ENCODE measurements at places on chromosomes 2 and 18. TPM values are rescaled to one million over a fixed set of nuclear protein-coding genes. Genes with fewer than 3 reads are reported as not detected.

The POMC gene
- total RNA-seq = 5.9 TPM

The UGT1A5 gene
- total RNA-seq = not detected

The FRZB gene
- not detected for total RNA-seq

The INSIG2 gene
- 34.6 TPM for total RNA-seq

The CSRNP3 gene
- not detected for total RNA-seq

The REG1B gene
- total RNA-seq = not detected

The KCNJ3 gene
- total RNA-seq = not detected

The PEX13 gene
- total RNA-seq = 20.0 TPM

GRCh38 chr2:164080486-164080885 lies 344.7 kb upstream of the FIGN start:
- no peak for DNase-seq

GRCh38 chr2:71452565-71452964 lies 796 bp upstream of the DYSF start:
- no peak for DNase-seq

DNA sequence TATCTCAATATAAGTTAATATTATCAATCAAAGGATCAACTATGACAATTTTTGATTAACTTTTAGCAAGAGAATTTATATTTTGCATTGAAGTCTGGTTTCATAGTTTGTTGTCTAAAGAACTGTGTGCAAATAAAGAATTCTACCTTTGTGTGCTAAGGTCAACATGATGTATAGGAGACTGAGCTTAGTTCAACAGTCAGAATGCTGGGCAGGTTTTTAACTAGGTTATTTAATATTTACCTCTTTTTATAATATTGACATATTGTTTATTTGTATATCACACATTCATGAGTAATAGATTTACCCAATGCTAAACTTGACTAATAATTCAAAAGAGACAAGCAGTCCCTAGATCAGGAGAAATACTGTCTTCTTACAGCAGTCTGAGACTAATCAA lies 831.4 kb downstream of the DSC3 start:
- DNase-seq = no peak

DNA sequence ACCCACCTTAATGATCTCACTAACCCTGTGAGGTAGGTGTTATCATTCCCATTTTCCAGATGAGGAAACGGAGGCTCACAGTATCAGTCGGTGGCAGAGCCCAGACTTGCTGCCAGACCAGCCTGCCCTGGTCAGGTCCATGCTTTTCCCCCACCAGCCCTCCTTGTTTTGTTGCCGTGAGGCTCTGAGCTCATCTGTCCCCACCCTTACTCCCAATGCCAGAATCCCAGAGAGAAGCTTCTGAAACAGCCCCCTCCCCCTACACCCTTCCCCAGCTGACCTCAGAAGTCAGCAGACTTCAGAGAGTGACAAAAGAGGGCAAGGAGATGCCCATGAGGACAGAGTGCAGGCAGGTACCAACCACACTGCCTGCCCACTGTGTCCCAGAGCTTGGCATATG lies 20.8 kb upstream of the TNS1 start:
- no peak for DNase-seq

GRCh38 chr2:127169066-127169660 lies 50.9 kb downstream of the CYP27C1 start:
- no peak for DNase-seq

GRCh38 chr2:83579507-83579906 lies 879.6 kb downstream of the SUCLG1 start:
- no peak for DNase-seq

GRCh38 chr18:79321625-79322405 lies 73.9 kb upstream of the NFATC1 start:
- DNase-seq = no peak

- DNase-seq = no peak
Measured at GRCh38 chr2:102094917-102095316, 47.6 kb upstream of the IL1R1 start.

DNA sequence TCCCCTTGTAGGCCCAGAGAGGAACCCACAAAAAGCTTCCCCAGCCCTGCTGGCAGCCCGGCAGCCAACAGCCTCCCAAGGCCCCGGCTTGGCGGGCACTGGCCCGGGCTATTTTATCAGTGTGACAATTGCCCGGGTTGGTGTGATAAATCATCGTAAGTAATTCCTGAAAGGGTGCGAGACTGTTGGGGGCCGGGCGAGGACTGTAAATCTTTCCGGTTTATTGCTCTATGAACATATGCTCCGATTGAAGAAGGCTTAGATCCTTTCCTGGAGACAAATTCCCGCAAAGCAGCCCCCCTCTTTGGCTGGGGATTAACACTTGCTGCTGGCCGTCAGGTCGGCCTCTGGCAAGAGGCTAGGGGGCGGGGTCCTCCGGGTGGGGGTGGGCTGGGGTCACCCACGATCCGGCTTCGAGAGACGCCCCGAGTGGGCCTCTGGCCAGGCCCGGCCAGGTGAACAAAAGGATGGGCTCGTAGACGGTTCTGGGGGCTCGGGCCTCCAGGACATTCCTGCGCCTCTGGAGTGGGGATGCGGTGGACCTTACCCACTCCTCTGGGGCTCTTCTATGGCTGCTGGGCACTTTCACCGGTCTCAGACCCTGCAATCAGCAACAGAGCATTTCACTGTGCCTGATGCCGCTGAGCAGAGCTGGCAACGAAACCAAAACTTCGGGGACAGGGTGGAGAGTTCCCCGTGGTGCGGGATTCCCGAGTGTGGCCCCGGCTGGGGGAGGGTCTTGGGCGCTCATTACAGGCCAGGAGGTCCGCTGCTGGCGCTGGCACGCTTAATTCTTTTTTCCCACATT lies 2.0 kb downstream of the HOXD3 start:
- no peak for DNase-seq

DNA sequence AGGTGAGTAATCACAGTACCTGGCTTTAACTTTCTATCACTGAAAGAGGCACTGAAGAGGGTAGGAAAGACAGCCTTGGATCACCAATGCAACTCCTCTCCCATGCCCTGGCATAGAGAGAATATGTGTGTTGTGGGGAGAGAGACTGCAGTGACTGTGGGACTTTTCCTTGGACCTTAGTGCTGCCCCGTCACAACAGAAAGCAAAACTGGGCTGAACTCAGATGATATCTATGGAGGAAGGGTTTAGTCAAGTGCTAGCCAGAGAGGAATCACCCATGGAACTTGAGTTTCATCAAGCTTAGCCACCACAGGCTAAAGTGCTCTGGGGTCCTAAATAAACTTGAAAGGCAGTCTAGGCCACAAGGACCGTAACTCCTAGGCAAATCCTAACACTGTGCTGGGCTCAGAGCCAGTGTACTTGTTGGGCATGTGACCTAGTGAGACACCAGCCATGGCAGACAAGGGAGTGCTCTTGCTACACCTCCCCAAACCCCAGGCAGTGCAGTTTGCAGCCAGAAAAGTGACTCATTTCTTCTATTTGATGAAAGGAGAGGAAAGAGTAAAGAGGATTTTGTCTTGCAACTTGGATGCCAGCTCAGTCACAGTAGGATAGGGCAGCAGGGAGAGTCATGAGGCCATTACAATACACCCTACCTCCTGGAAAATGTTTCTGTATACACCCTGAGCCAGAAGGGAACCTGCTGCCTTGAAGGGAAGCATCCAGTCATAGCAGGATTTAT lies 105.8 kb upstream of the SPOPL start:
- no peak for DNase-seq

DNA sequence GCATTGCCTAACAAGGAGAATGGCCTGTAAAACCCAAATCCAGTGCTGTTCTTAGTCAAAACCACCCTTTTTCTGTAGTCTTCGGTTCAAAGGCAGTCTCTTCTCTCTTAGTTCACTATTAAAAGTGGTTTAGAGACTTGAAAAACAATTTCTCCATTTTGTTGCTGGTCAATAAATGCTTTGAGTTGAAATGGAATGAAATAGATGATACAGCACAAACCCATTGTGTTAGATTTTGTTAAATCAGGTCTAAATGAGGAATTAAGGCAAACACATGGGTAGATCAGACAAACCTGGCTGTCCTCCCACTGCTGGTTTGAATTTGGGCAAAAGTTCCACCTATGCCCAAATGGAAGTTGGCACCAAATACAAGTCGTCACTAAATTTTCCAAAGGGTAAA lies 150.1 kb upstream of the SERTAD2 start:
- DNase-seq = no peak

GRCh38 chr2:8684878-8685696 lies 3.2 kb downstream of the ID2 start:
- peak; percentile 41 for DNase-seq
